ENCODE measurements at places on chromosomes 2 and 18.

- DNase-seq, result peak; percentile 81
Measured at GRCh38 chr2:32135409-32135808, 30.3 kb upstream of the SLC30A6 start.

GRCh38 chr18:53018791-53019190, 678.8 kb downstream of the DCC start:
- no peak for DNase-seq

GRCh38 chr2:165697748-165698443, 96.2 kb downstream of the GALNT3 start:
- no peak for DNase-seq

- no peak for DNase-seq
Measured at GRCh38 chr2:106719222-106719621, 166.7 kb downstream of the ST6GAL2 start.

DNA sequence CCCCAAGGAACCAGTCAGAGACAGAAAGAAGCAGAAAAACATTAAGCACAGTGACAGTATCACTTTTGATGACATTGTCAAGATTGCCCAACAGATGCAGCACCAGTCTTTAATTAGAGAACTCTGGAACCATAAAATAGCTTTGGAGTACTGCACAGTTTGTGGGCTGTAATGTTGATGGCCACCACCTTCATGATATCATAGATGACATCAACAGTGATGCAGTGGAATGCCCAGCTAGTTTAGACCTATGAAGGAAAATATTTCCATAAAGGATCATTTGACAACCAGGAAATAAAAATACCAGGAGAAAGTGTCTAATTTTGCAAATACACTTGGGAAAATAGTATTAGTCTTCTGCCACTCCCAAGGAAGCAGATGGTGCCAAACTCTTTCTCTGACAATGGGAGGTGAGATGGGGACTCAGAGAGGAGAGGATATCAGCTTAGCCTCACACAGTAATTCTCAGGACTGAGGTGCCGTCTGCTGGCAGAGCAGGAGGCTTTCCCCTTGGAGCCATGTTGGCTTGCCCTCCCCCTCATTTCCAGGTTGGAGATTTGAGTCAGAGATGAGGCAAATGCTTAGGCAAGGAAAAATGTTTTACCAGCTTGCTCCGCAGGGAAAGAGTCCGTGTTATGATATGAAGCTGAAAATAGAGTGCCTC, 107.5 kb upstream of the CELF4 start:
- no peak for DNase-seq

DNA sequence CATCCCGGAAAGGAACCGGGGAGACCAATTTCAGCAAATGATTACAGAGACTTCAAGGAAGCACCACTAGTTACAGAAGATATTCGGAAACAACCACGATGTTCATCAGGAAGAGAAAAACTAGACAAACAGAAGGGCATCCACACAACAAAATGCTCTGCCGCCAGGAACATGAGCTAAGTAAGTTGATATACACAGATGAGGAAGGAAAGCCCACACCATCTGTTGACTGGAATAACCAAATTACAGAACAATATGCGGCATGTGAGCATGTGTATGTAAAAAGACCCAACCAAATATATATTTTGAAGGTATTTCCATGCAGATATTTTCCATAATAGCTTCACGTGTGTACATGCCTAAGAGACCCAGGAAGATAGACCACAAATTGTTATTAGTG, 47.0 kb downstream of the ACKR3 start:
- no peak for DNase-seq

DNA sequence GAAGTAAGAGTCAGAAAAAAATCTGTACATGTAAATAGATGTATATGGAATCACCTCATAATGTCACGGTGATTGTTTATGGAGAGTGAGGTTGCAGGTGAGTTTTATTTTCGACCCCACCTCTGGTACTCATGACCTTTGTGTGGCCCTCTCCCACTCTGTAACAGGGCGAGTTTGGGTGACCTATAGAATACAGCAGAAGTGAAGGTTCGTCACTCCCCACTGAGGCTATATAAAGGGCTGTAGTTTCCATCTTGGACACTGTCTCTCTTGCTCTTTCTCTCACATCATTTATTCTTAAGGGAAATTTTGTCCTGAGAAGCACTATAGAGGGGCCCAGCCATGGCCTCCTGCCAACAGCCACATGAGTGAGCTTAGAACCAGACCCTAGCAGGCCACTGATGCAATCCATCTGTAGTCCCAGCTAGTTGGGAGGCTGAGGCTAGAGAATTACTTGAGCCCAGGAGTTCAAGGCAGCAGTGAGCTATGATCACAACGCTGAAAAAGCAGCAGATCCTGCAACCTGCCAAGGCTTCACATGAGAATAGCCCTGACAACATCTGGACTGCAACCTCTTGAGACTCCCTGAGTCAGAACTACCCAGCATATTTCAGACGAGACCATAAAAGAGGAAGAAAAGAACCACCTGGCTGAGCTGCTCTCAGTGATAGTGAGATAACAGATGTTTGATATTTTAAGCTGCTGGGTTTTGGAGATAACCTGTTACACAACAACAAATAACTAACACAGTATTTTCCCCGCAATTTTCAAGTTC, 74.3 kb upstream of the SLC1A4 start:
- no peak for DNase-seq

DNA sequence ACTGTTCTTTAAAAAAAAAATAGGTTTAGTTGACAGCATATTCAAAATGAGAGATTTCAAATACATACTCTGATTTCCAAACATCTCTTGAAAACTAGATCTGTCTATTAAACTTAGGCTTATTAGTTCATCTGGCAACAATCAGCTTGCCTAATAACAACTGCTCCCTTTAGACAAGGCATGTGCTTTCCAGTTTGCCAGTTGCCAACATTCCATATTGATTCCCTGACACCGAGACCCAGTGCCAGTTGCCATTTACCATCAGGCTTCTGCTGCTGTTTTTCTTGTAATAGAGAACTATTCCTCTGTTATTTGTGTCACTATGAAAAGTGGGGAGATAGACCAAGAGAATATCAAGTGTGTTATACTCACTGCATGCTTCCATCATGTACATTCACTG, 256.0 kb downstream of the C1D start:
- DNase-seq, result no peak

DNA sequence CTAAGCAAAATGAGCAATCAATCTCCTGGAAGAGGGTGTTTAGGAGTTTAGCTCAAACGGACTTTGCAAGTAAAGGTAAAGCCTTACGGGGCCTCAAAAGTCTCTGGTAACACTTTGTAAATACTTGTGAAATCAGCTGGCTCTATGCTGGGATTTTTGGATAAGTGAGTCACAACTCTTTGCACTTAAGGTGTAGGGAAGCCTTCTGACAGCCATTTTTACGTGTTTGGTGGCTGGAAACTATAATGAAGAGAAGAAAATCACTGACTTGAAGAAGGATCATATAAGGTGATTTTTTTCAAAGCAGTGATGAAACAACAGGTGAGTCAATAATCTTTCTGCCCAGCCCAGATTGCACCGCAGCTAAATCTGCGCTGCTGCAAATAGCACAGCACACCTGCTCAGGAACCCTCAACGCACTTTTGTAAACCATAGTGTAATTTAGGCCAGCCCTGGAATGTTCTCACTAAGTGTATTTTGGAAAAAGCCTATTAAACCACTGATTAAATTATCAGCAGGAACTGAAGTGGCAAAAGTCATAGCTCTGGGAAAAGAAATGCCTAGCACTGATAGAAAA, 218.8 kb downstream of the AGPS start:
- no peak for DNase-seq

DNA sequence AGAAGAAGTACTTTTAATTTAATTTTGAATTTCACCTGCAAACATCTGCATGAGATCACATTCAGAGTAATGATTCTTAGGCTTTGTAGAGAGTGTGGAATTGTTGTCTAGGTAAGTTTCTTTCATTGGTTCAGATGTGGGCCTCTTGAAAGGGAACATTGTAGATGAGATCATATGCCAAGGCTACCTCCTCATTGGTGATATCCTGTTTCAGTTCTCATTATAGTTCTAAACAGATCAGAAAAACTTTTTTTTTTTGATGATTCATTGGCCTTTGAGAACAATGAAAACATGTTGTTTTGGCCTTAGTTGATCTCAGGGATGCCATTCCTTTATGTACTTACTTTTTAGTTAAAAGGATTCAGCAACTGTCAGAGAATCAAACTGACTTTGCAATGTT, 44.5 kb downstream of the EML6 start:
- no peak for DNase-seq
